Fibroblast of skin of left biceps (primary cell): ENCODE measurements at places on chromosomes 11 and 22.

DNA sequence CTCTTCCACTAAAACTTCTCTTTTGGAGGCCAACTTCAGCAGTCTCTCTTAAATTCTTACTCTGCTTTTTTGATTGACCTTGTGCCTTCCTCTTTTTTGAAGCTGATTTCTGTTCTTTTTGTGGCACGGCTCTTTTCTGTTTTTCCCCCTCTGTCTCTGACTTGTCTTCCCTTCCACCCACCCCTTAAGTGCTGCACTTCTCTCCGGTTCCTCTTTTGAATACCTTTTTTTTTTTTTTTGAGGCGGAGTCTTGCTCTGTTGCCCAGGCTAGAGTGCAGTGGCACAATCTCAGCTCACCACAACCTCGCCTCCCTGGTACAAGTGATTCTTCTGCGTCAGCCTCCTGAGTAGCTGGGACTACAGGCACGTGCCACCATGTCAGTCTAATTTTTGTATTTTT is 211.9 kb downstream of the BLID start:
- no peak for DNase-seq

DNA sequence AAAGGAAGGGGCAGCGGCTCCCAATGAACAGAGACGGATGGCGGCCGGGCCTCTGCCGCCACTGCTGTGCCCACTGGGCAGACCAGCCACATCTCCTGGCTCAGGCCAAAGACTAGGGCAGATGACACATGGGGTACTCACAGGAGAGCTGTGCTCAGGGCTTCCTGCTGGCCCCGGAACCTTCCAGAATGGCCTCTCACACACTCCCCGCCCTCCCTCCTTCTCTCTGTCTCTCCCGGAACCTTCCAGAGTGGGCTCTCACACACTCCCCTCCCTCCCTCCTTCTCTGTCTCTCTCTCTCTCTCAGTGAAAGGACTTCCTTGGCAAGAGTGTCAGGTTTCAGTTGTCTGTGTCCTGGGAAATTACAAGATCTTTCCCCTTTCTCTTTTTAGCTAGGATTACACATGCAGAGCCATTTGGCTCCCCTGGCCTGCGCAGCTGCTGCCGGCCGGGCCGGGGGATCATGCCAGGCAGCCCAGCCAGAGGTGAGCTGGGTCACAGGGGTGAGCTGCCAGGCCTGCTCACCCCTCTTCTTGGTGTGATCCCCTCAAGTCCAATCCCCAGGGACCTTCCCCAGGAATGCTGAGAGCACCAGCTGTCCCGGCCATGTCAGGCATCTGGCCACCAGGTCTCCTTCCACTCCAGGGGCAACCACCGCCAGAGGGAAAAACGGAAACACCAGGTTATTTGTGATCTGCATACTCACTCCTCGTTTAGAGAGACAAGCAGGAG is 45.3 kb upstream of the ADA2 start:
- no peak for DNase-seq

DNA sequence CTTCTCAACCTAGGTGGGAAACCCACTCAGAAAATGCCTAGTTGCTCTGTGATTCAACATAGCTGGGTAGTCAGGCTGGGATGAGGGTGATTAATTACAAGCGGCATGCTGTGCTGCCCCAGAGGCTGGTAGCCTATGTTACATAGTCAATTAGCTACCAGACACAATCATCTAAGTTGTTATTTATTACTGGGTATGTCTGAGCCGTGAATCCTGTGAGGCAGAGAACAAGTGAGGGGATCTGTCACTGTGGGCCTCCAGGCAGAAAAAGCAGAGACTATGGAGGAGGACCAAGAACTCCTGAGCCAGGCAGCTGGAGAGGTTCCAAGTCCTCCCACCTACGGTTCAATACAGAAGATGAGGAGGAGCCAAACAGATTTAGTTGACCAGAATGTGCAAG is 186.6 kb upstream of the BDNF start:
- no peak for DNase-seq

DNA sequence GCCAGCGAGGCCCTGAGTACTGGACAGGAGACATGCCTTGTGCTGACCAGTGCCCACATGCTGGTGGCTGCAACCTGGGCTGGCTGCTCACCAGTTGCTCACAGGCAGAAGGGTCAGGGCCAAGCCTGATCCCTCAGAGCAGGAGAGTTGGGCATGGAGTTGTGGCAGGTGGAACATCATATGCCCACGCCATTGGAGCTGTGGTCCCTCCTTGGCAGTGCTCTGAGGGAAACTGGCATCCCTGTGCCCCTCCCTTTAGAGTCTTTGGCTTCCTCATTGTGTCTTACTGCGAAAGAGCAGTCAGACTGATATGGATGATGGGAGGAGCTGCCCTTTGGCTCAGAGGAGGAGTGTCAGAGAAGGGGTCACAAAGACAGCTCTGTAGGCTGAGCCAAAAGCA is 3.1 kb upstream of the MYEOV start:
- DNase-seq = no peak

- DNase-seq = no peak
These were observed 1.1 kb downstream of the OSBP start for GRCh38 chr11:59614277-59615119.

- peak; percentile 17 for DNase-seq
These were observed 605.0 kb upstream of the CADM1 start for GRCh38 chr11:116109228-116109627.

DNA sequence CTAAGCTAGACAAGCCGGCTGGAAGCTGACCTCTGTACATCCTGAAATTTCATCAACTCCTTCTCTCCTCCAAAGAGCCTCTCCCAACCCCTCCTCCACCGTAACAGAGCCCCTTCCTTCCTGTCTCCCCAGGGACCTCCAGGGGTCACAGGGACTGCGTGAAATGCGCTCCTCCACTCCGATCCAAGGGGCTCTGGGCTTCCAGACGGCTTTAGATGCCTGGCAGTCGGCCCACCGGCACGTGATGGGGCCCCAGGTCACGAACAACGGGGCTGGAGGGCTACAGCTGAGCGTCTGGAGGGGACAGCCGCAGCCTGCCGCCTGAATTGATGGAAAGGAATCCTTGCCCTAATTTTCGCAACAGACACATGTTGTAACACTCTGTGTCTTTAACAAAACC is 264.1 kb downstream of the MN1 start:
- no peak for DNase-seq
